HCT116 (cell line): ENCODE measurements at places on chromosomes 7 and 10.

- no peak for DNase-seq
- no peaks in the 10 kb centered on the region for H3K36me3 ChIP-seq
- no peak overlapping the region for H3K4me3 ChIP-seq
- no peak overlapping the region for H3K27ac ChIP-seq
Measured at GRCh38 chr10:86377797-86378146, 11.2 kb upstream of the GRID1 start.

GRCh38 chr7:90229682-90230081 is 15.3 kb upstream of the CFAP69 start:
- no peak overlapping the region for H3K27ac ChIP-seq
- H3K27me3 ChIP-seq, result no peaks in the 10 kb centered on the region
- H3K4me3 ChIP-seq, result no peak overlapping the region
- no peak for DNase-seq
- no peaks in the 10 kb centered on the region for H3K36me3 ChIP-seq

GRCh38 chr10:131703941-131704340 is 196.9 kb upstream of the PPP2R2D start:
- no peak overlapping the region for H3K27ac ChIP-seq
- no peak for DNase-seq
- H3K27me3 ChIP-seq, result no peaks in the 10 kb centered on the region

DNA sequence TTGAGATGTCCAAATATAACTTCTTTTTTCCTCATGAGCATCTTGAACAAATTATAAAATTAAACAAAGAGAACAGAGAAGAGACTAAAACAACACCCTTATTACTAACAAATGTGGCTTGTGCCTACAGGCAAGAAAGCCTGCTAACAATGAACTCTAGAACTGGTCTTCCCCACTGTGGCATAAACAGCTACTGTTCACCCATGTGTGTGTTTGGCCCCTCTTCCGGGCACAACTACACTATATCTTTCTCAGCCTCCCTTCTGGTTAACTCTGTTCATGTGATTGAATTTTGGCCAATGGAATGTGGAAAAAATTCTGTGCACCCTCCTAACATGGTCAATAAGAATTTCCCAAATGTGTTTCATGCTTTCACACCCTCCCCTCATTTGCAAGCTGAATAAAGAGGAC is 117.0 kb downstream of the KBTBD2 start:
- no peak overlapping the region for H3K4me3 ChIP-seq
- H3K27me3 ChIP-seq, result no peaks in the 10 kb centered on the region
- H3K36me3 ChIP-seq, result no peaks in the 10 kb centered on the region
- no peak for DNase-seq
- H3K27ac ChIP-seq, result no peak overlapping the region
- H3K4me1 ChIP-seq, result peaks cover 2% of the 10 kb centered on the region; the same call in 1 of the 2 replicates

DNA sequence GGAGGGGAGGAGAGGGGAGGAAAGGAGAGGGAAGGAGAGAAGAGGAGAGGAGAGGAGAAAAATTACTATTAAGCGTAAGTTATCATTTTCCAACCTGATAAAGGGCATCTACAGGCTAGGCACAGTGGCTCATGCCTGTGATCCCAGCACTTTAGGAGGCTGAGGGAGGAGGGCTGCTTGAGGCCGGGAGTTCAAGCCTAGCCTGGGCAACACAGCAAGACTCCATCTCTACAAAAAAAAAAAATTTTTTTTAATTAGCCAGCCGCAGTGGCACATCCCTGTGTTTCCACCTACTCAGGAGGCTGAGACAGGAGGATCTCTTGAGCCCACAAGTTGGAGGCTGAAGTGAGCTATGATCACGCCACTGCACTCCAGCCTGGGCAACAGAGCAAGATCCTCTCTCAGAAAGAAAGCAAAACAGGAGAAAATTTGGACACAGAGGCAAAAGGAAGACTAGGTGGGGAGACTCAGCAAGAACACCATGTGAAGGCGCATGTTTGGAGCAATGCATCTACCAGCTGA is 35.2 kb upstream of the GTF2I start:
- no peaks in the 10 kb centered on the region for H3K27me3 ChIP-seq
- H3K4me1 ChIP-seq, result 0 out of 2 replicates have a peak, but pooled peaks cover under 1% of the 10 kb centered on the region
- H3K36me3 ChIP-seq, result no peaks in the 10 kb centered on the region
- no peak overlapping the region for H3K4me3 ChIP-seq
- no peak for DNase-seq

- no peaks in the 10 kb centered on the region for H3K4me1 ChIP-seq
- no peak for DNase-seq
- no peak overlapping the region for H3K27ac ChIP-seq
- H3K4me3 ChIP-seq, result no peak overlapping the region
- H3K27me3 ChIP-seq, result 0 out of 2 replicates have a peak, but pooled peaks cover 8% of the 10 kb centered on the region
- H3K36me3 ChIP-seq, result no peaks in the 10 kb centered on the region
Measured at GRCh38 chr7:55308186-55308929, 56.8 kb upstream of the LANCL2 start.

DNA sequence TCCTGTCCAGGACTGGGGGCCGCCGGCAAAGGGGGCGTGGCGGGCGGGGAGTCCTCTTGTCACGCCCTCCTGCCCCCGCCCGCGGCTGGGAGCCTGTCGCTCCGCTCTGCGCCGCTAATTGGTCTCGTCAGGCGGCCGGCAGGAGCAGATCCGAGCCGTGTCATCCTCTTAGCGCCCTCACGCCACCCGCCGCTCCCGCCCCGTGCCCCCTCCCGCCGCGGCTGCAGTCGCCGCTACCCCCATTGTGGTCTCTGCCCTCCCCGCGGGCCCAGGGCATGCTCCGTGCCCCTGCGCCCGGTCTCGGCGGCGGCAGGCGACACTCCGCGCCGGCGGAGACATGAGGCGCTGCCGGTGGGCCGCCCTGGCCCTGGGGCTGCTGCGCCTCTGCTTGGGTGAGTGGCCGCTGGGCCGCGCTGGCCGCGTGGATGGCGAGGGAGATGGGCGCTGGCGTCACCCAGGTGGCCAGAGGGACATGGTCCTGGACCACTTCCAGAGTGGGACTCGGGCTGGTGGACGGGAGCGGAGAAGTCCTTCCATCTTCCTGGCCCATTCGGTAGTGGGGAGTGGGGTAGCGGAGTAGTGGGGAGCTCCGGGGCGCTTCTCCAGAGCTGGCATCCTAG is at the start of gene CDHR1:
Gene CDHR1 (plus strand): TSS at position 114 of the 620 bp plus-strand sequence. CDS start 224 bp downstream, at position 338.
- H3K36me3 ChIP-seq, result no peaks in the 10 kb centered on the region
- H3K27ac ChIP-seq, result no peak within 1 kb of the TSS
- peaks cover 19% of the 10 kb centered on the region for H3K27me3 ChIP-seq
- no peak within 1 kb of the TSS for H3K4me3 ChIP-seq
- DNase-seq, result no peak

GRCh38 chr10:112615269-112615668 is 168.3 kb downstream of the VTI1A start:
- no peak overlapping the region for H3K27ac ChIP-seq
- no peak overlapping the region for H3K4me3 ChIP-seq
- peaks cover 20% of the 10 kb centered on the region for H3K4me1 ChIP-seq
- no peaks in the 10 kb centered on the region for H3K27me3 ChIP-seq
- H3K36me3 ChIP-seq, result no peaks in the 10 kb centered on the region
- DNase-seq, result peak; percentile 24

DNA sequence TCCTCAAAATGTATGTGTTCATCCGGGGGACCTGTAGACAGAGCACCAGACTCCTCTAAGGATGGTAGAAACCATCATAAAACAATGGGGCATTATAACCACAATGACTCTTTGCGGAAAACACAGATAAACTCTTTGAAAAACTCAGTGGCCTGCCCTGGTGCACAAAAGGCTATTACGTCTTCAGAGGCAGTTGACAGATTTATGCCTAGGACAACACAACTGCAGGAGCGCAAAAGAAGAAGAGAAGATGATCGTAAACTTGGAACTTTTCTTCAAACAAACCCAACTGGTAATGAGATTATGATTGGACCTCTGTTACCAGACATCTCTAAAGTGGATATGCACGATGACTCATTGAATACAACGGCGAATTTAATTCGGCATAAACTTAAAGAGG is 6.0 kb downstream of the RBM48 start:
- H3K27ac ChIP-seq, result no peak overlapping the region
- H3K27me3 ChIP-seq, result no peaks in the 10 kb centered on the region
- no peak overlapping the region for H3K4me3 ChIP-seq

DNA sequence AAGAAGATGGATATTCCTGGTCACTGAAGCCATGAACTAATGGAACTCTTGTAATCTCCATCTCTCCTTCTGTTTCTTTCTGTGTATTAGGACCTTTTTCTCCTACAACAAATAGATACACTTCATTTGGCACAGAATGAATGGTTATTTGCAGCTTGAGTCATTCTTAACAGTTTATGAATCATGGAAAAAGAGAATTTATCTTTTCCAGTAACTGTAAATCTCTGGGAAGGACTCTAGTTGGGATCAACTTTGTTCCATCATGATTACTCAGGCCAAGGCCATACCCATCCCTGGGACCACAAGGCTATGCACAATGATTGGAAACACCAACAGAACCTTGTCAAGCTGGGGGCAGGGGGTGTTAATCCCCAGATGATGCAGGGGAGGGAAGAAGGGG is 36.1 kb upstream of the MDFIC start:
- H3K4me1 ChIP-seq, result peaks cover 30% of the 10 kb centered on the region
- H3K4me3 ChIP-seq, result no peak overlapping the region
- no peak overlapping the region for H3K27ac ChIP-seq

GRCh38 chr10:123557366-123558108 is 108.6 kb upstream of the GPR26 start:
- H3K27me3 ChIP-seq, result no peaks in the 10 kb centered on the region
- H3K4me1 ChIP-seq, result 0 out of 2 replicates have a peak, but pooled peaks cover 3% of the 10 kb centered on the region
- H3K36me3 ChIP-seq, result no peaks in the 10 kb centered on the region
- DNase-seq, result no peak
- H3K27ac ChIP-seq, result no peak overlapping the region

DNA sequence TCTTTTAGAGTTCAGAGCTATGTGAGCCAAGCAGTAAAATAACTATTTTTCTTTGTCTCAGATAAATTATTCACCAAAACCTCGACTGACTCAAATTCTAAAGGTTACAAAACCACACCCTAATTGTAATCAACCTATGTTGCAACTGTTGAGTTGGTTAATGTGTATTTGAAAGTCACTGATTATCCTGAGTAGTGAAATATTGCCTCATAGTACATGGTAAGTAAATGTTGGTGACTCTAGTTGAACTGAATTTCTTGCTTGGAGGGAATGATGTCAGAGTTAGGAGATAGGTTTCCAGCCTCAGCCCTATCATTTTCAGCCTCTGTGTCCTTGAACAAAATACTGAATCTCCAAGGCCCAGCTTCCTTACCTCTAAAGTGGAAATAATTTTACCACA is 3.0 kb upstream of the CYP2C18 start:
- no peak for DNase-seq
- H3K27me3 ChIP-seq, result no peaks in the 10 kb centered on the region
- no peak overlapping the region for H3K27ac ChIP-seq
- no peaks in the 10 kb centered on the region for H3K36me3 ChIP-seq
- no peaks in the 10 kb centered on the region for H3K4me1 ChIP-seq

DNA sequence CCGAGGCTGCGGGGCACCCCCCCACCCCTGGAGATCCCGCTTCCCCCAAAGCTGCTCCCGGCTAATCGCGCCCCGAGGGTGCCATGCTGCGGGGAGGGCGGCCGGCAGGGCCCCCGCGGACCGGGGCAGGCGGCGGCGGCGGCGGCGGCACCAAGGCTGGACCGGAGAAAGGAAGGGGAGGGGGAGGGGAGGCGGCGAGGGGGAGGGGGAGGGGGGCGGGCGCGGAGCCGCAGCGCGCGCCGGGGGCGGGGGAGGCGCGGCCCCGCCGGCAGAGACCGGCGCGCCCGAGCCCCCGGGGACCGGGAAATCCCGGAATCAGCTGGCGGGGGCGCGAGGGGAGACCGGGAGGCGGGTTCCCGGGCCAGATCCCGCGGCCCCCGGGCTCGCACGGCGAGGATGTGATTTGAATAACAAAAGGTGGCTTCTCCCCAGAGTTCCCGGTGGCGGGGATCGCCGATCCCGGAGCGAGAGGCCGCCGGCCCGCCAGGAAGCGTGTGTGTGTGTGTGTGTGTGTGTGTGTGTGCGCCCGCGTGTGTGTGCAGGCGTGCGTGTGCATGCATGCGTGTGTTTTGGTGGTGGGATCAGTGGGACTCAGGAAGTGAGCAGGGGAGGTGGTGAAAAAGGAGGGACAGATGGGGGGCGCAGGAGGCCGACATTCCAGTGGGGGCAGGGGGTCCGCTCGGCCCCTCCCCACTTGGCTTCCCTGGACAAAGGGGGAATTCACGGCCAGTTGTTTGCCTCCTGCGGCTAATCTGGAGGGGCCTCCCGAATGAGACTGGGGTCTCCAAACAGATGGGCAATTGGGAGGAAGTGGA is 99.5 kb downstream of the HIP1 start:
- H3K27me3 ChIP-seq, result no peaks in the 10 kb centered on the region
- H3K4me3 ChIP-seq, result peak overlapping the region; percentile 63
- peaks cover 15% of the 10 kb centered on the region for H3K4me1 ChIP-seq
- H3K36me3 ChIP-seq, result no peaks in the 10 kb centered on the region

- no peak overlapping the region for H3K4me3 ChIP-seq
- H3K4me1 ChIP-seq, result peaks cover 14% of the 10 kb centered on the region
- no peaks in the 10 kb centered on the region for H3K27me3 ChIP-seq
- H3K27ac ChIP-seq, result no peak overlapping the region
- no peak for DNase-seq
- H3K36me3 ChIP-seq, result no peaks in the 10 kb centered on the region
Measured at GRCh38 chr10:30354669-30355068, 5.6 kb upstream of the MTPAP start.

DNA sequence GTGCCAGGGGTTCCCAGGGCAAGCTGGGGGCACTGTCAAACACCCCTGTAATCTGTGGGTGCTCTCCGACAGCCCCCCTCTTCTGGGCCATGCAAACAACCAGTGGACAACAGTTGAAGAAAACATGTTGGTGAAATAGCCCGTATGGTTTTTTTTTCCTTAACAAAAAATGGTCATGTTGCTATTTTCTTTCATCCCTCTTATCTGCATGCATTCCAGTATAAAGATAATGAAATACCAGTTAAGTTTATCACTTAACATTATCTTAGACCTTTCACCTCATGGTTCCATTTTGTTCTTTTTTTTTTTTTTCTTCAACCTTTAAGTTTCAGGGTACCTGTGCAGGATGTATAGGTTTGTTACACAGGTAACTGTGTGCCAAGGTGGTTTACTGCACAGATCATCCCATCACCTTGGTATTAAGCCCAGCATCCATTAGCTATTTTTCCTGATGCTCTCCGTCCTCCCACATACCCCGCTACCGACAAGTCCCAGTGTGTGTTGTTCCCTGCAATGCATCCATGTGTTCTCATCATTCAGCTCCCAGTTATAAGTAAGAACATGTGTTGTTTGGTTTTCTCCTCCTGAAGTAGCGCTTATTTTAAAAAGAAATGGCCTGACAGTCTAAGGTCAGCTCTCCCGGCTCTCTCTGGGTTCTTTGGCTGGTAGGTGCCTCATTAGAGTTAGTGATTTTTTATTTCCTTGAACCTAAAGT is 110.1 kb downstream of the NRP1 start:
- no peak for DNase-seq
- H3K4me1 ChIP-seq, result no peaks in the 10 kb centered on the region

GRCh38 chr7:159169391-159169790 is 24.7 kb upstream of the VIPR2 start:
- no peaks in the 10 kb centered on the region for H3K27me3 ChIP-seq
- H3K36me3 ChIP-seq, result no peaks in the 10 kb centered on the region
- no peak overlapping the region for H3K27ac ChIP-seq
- no peak for DNase-seq
